ENCODE measurements at places on chromosomes 1 and 21. TPM values are rescaled to one million over a fixed set of nuclear protein-coding genes. Genes with fewer than 3 reads are reported as not detected.

The AMY1A gene
- 9.1 TPM for total RNA-seq

- peaks cover 8% of the 10 kb centered on the region for H3K4me1 ChIP-seq
- H3K36me3 ChIP-seq = no peaks in the 10 kb centered on the region
- H3K27me3 ChIP-seq = no peaks in the 10 kb centered on the region
- no peak overlapping the region for H3K27ac ChIP-seq
- DNase-seq = no peak
Observed at GRCh38 chr1:46725736-46726108, 6.8 kb upstream of the EFCAB14 start.

DNA sequence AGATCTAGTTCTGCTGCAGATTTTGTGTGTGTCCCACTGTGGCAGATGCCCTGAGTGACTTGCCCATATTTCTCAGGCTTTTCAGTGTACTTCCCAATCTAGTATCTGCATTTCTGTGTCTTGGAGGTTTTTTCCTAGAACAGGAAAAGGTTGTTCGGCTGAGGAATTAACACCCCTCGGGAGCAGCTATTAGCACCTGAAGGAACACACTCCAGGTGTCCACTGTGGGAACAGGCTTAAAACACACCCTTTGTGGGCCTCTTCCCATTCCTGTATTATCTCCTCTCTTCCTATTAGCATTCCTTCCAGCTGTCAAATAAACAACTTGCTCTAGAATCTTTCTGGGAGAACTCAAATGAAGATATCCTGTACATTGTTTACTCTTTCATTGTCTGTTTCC, 178.3 kb downstream of the HMCN1 start:
- no peak overlapping the region for H3K4me3 ChIP-seq
- H3K4me1 ChIP-seq = no peaks in the 10 kb centered on the region
- no peak overlapping the region for H3K27ac ChIP-seq
- no peak for DNase-seq

DNA sequence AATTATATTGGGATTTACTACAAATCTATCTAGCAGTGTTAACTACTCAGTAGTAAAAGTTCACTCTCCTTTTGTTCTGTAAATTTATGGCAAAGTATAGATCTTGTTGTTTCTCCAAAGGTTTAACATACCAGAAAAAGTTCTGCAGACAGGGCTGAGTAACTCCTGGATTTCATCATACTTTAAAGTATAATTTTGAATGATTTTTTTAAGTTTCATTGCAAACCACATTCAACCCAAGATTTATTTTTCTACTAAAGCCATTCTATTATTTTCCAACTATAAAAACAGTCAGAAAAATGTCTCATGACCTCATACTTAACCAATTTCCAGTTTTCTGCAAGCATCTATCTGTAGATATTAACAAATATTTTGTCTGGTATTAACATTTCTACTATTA, 585.8 kb upstream of the ZRANB2 start:
- H3K27me3 ChIP-seq = no peaks in the 10 kb centered on the region
- no peak for DNase-seq
- H3K4me1 ChIP-seq = no peaks in the 10 kb centered on the region

- H3K4me1 ChIP-seq = no peaks in the 10 kb centered on the region
- H3K4me3 ChIP-seq = no peak overlapping the region
- H3K36me3 ChIP-seq = no peaks in the 10 kb centered on the region
- no peaks in the 10 kb centered on the region for H3K27me3 ChIP-seq
Observed at GRCh38 chr1:178323067-178323466, 173.7 kb downstream of the CLEC20A start.

DNA sequence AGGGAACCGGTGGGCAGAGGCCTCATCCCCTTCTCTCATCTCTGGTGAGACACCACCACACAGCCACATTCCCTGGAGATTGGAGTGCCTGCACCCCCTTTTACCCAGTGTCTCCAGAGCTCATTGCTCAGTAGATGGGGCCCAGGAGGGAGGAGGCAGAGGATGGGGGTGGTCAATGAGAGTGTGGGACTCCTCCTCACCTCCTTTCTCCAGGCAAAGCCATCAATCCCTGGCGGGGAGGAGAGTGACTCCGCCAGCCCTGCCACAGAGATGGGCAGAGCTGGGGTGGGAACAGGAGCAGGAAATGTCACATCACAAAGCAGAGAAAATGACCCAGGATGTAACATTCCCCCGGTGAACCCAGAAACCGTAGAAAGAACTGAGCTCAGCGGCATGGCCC, 117.2 kb downstream of the MATN1 start:
- no peak for DNase-seq
- H3K4me3 ChIP-seq = no peak overlapping the region
- H3K36me3 ChIP-seq = no peaks in the 10 kb centered on the region
- peaks cover 34% of the 10 kb centered on the region for H3K27me3 ChIP-seq
